ENCODE measurements at places on chromosomes 6 and 20.

- DNase-seq = no peak
These were observed 69.0 kb downstream of the BTBD9 start for GRCh38 chr6:38570750-38571149.

GRCh38 chr20:62691487-62691886 is 17.1 kb upstream of the NTSR1 start:
- DNase-seq = no peak

DNA sequence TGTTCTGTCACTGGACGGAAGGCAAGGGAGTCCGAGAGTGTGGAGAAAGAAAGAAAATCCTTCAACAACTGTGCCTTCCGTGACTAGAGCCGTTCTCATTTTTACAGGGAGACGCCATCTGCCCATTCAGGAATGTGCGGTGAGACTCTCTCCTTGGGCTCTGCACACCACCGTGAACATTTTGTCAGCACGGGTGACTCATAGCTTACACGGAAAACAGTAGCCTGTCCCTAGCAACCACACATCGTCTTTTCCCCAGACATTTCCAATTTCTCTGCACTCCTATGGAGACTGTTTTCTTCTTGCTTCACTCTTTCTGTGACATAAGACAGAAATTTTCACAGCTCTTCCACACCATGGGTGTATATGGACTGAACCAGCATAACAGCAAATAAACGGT is 55.1 kb downstream of the TBXT start:
- DNase-seq = no peak

- no peak for DNase-seq
These were observed 127.6 kb downstream of the KIF13A start for GRCh38 chr6:17859846-17860245.

GRCh38 chr6:149289192-149289781 is 28.2 kb upstream of the TAB2 start:
- DNase-seq = no peak

DNA sequence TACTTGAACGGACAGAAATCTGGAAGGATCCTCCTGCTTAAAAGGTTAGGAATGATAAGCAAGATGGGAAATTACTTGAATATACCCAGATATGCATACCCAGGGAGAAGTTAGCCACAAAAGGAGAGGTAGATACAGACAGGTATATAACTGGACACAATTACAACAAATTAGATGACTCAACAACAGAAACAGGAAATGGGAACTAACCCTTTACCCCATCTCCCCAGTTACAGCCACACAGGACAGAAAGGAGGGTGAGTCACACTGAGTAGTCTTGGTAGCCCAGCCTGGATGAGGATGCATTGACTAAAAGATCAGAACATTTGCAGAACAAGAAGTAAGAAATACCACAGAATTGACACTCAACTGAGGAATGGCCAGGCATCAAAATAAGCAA is 61.2 kb downstream of the C6orf52 start:
- DNase-seq = peak; percentile 88

GRCh38 chr20:42492290-42492689 is 697.4 kb downstream of the PTPRT start:
- DNase-seq = no peak

All from epithelial cell of proximal tubule (primary cell).